Right renal pelvis (tissue), 4 donors: ENCODE measurements at places on chromosomes 16 and 17. TPM values are rescaled to one million over a fixed set of nuclear protein-coding genes. Genes with fewer than 3 reads are reported as not detected.
A peak's percentile ranks its signal among the peaks of the same experiment; 100 is the strongest.

The MATCAP1 gene
- 37.9 TPM for polyA plus RNA-seq

The ALDH3A1 gene
- polyA plus RNA-seq: 1.6 TPM

- peak; percentile 77 for DNase-seq
Observed at GRCh38 chr16:2474877-2475412, at the start of gene TBC1D24. Gene TBC1D24, plus strand, starts transcription at chr16:2475127. Its CDS starts 21,022 bp downstream, at chr16:2496149.

DNA sequence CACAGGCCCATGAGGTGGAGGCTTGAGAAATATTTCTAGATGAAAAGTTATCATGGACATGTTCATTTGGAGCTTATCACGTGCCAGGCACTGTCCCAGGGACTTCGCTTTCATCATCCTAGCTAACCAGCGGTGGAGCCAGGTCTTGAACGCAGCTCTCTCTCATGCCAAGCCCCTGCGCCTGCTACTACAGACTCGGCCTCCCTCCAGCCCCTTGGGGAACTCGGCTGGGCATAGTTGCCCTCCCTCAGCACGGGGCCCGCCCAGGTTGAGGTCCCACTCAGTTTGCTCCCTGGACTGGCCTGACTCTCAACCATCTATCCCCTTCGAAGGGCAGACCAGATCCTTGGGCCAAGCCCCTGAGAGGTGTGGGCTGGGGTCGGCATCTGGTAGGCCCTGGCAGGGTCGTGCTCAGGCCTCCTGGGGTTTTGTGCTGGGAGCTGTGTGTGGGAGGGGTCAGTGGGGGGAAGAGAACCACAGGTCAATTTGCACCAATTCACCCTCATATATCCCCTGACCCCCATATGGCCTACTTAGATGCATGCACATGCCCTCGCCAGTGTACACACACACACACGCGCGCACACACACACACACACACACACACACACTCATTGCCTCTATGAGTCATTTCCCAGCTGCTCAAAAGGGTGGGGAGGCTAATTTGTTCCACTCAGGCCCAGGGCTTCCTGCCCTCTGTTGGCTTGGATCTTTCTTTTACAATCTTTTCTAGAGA lies 12.1 kb upstream of the SCN4A start:
- DNase-seq: no peak

GRCh38 chr17:41530062-41531048 lies 2.2 kb upstream of the KRT19 start:
- DNase-seq: no peak

DNA sequence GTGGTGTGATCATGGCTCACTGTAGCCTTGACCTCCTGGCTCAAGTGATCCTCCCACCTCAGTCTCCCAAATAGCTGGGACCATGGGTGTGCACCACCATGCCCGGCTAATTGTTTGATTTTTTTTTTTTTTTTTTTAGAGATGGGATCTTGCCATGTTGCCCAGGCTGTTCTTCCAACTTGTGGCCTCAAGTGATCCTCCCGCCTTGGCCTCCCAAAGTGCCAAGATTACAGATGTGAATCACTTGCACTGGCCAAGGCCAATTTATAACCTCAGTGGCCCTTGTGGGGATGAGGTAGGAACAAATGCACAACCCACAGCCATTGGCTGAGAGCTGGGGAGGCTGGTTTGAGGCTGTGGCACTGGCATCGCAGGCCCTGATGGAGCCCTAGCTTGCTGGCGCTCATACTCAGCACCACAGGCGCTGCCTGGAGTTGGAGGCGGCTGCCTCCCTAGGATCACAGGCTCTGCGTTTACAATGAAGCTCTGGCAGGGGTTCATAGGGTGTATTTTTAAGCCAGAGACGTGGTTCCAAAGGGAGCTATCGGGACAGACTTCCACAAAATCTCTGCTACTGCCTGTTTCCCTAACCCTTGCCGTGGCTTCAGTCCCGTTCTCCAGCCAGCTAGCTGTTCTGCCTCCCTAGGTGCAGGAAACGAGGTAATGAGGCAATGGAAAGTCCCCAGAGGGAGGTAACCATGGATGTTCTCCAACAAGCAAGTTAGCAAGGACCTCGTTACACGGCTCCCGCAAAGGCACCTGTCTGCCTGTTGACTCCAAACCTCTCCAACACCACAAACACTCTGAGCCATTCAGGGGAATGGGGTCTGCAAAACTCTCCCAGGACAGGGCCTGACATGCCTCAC lies 2.9 kb downstream of the ABCA3 start:
- DNase-seq: no peak

- no peak for DNase-seq
Observed at GRCh38 chr16:63192980-63193379, 1156.7 kb upstream of the CDH8 start.
